Left cardiac atrium (tissue), 4 donors: ENCODE measurements at places on chromosomes 4 and X.

DNA sequence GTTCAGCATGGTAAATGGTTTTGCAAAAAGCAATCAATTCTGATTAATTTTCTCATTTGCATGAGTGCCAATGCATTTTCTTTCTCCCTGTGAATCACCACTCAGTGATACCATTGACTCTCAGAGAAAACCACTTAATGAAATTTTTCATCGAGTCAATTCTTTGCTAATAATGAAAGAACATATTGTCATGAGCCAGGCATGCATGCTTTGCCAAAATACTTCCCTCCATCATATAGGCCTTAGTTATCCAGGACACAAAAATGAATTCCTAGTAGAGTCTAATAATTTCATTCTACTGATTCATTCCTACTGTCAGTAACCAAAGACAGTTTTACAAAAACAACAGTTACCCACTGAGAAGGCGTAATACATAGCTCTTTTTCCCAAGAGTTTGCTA, 680.0 kb downstream of the TRIML1 start:
- no peak for DNase-seq

- no peak for DNase-seq
Observed at GRCh38 chr4:127236889-127237288, 395.9 kb upstream of the INTU start.

GRCh38 chr4:118849867-118850487, 14.1 kb upstream of the SEC24D start:
- DNase-seq = no peak

DNA sequence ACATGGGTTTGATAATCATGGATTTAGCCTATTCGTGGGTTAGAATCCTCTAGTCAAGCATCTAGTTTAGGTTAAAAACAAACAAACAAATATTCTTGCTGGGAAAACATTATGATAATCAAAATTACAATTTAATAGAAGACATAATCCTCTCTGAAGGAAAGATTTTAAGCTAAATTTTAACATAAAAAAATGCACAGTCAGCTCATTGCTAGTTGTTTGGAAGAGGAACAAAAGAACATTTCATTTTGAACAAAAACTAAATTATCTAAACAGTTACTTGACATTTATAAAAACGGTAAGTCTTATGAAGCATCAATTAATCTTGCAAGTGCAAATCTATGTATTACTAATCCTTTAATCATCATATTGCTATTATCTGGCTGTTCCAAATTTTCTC, 18.2 kb upstream of the AGA start:
- DNase-seq = no peak

- DNase-seq = no peak
Observed at GRCh38 chr4:102285831-102286230, 59.5 kb downstream of the SLC39A8 start.

DNA sequence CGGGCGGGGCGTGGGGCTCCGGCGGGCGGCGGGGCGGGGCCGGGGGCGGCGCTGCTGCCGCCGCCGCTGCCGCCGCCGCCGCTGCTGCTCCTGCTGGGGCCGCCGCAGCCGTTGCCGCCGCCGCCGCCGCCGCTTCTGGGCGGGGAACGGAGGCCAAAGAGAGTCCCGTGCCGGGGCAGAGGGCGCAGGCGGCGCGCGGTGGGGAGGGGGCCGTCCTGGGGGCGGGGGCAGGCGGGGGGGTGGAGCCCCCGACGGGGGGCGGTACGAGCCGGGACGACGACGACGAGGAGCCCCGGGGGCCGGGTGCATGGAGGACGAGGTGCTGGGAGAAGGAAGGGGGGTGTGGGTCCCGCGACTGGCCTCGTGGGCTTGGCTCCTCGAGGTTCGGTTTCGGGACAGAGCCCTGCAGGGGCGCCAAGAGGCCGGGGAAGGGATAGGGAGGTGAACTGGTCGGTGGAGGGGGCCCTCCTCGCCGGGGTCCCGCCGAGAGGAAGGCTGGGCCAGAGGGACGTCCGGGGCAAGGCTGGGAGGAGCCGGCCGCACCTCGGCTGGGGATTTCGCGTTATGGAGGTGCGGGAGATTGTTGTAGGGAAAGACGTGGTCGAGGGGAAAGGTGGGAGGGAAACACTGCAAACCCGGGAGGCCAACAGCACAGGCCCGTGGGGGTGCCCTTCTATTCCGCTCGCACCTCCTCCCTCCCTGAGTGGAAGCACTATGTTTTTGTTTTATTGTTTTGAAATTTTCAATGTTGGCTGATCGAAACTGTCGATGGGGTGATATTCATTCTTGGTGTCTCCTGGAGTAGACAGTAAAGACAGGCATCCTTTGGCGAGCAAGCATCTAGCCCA, 1.9 kb downstream of the BCORL1 start:
- DNase-seq = peak; percentile 51
